GM13976 (cell line): ENCODE measurements at places on chromosomes 4 and X.

DNA sequence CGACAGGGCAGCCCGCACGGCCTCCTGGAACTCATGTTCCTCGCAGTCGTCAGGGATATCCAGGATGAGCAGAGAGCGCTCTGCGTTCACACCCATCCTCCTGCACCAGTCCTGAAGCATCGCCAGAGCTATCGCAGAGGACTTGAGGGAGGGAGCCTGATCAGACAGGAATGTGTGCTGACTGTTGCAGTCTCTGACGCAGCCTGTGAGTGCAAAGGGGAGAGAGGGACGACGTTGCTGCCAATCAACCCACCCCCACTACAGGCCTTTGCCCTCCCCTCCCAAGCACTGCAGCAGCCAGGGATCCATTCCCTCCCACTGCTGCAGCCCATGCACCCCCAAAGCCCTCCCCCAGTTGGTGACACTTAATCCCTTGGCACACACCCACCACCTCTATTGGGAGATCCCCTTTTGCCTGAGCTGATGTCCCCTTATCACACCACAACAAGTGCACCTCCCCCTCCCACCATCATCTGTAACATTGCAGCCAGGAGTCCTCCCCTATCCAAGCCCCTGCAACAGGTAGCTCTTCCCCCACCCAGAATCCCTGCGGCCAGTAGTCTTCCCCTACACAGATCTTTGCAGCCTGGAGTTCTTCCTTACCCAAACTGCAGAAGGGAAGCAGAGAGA lies 897 bp downstream of the PNMA6F start:
- DNase-seq: no peak

- DNase-seq: no peak
Observed at GRCh38 chr4:186704057-186704456, 19.6 kb downstream of the FAT1 start.

DNA sequence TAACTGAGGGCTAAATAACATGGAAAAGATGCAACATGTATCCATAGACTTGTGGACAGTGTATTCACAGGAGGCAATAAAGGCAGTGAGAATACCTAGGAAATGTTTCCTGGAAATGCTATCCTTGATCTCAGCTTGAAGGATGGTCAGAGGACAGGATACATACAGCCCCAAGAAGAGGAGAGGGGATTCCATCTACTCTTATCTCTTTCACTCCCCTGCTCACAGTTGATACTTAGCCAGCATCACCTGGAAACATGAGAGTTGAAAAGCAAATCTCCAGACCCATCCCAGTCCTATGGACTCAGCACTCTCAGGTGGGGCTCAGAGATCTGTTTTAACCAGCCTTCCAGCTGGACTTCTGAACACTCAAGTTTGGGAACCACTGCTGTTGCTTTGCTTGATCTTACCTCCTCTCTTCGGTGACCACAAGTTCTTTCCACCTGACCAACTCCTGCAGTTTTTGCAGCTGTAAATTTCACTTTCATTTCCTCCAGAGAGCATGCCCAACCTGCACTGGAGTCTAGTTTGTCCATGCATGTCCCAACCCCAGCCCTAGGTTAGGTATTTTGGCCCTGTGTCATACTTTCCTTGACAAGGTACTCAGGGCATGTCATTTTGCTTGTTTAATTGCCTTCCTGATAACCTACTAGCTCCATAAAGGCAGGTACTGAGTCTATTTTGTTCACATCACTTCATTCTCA lies 10.4 kb downstream of the RELL1 start:
- DNase-seq: peak; percentile 50

- no peak for DNase-seq
Observed at GRCh38 chrX:112577146-112577545, 102.6 kb downstream of the LHFPL1 start.

GRCh38 chrX:122703762-122704161 lies 480.3 kb upstream of the GRIA3 start:
- DNase-seq: no peak

- DNase-seq: no peak
Observed at GRCh38 chr4:112118742-112119352, 26.4 kb upstream of the FAM241A start.

- DNase-seq: no peak
Observed at GRCh38 chr4:13289391-13289790, 194.7 kb downstream of the RAB28 start.

DNA sequence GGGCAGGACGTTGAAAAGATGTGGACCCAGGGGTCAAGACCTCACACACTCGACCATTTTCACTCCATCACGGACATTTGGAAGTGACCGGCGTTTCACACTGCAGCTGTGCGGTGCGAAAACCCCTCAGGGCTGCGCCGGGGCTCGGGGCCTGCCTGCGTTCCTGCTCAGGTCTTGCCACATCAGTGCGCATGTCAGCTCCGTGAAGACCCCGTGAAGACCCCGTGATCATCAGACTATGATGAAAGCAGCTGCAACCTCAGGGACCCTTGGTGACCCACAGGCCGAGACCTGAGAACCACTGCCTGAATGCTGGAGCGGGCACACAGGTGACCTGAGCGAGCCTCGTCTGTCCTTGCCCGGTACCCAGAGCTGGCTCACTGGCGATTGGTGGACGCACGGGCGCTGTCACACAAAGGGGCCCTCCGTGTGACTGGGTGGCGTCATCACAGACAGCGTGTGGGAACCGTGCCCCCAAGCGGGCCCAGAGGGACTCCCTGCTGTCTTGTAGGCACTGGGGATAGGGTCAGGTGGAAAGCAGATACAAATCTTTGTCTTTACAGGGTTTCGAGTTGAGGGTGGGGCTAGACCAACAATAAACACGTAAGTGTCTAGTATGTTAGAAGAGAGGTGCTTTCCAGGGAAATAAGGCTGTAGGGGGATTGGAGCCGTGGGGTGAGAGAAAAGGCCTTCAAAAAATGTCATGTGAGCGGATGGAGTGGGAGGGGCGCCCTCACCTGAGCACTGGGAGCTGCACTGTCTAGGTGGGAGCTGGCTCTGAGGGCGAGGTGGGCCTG lies 12.7 kb downstream of the MSANTD1 start:
- DNase-seq: no peak

DNA sequence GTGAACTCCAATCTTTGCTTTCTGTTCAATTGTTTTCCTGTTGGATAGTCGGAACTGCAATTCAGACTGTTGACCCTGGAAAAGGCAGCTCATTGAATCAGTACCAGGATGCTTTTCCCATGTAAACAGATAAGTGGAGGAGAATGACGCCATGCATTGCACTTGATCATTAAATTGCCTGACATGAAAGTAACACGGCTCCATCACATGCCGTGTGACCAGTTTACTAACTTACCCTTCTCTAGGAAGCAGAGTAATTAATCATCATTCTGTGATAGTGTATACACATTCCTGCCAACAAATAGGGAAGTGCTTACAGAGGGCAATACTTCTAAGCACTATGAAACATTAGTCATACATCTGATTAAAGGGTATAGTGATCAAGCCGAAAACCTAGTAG lies 101.4 kb downstream of the PPARGC1A start:
- DNase-seq: no peak

DNA sequence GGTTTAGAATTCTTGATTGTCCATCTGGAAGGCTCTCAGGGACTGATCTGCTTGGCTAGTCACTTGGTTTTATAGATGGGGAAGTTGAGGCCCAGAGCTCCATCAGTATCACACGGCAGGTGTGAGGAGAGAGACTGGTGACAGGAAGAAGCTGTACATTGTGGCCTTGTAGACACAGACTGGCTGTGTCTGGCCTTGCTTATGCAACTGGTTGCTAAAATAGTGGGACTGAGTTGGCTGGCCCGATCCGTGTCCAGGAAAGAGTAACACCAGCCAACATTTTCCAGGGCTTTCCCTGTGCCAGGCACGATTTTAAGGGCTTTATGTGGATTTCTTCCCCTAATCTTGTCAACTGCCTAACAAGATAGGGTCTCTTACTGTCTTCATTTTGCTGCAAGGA lies 2.8 kb downstream of the TBC1D14 start:
- DNase-seq: no peak

- DNase-seq: no peak
Observed at GRCh38 chrX:19121466-19121865, 802 bp downstream of the ADGRG2 start.

DNA sequence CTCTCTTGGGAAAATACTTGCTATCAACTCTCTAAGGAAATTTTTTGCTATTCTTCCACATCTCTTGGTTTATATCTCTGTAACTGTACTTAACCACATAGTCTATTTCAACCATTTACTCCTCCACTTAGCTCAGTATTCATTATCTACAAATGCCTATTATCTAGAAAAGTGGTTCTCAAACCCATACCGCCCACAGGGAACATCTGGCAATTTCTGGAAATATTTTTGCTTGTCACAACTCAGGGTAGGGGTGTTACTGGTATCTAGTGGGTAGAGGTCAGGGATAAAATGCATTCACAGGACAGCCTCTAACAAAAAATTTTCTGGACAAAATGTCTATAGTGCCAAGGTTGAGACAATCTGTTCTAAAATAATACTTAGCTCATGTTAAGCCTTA lies 14.4 kb downstream of the ATRX start:
- DNase-seq: no peak

GRCh38 chr4:184289179-184289535 lies 71.5 kb upstream of the ENPP6 start:
- no peak for DNase-seq

DNA sequence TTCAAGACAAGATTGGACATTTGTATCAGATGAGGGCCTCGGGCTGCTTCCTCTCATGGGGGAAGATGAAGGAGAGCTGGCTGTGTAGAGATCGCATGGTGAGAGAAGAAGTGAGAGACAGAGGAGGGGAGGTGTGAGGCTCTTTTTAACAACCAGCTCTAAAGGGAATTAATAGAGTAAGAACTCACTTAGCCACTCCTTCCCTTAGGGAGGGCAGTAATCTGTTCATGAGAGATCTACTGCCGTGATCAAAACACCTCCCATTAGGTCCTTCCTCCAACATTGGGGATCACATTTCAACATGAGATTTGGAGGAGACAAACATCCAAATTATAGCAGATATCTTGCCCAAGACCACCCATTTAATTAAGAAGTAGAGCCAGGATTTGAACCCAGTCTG lies 97.0 kb downstream of the ARX start:
- no peak for DNase-seq

- DNase-seq: no peak
Observed at GRCh38 chr4:61397174-61397573, 197.0 kb downstream of the ADGRL3 start.

GRCh38 chrX:5640071-5640470 lies 588.6 kb downstream of the NLGN4X start:
- DNase-seq: no peak

DNA sequence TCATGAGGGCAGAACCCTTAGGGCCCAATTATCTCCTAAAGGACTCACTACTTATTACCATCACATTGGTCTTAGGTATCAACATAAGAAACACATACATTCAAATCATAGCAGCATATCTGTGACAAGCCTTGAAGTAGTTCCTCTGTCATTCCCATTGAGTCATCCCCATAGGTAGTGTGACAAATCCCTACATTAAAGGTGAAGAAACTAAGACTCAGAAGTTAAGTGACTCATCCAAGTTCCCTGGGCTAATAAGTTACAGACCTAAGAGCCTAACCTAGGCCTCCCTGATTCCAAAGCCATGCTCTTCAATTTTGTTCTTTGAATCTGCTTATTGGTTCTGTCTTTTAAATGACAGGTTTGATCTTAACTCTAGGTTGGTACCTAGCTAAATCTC lies 58.2 kb downstream of the CD38 start:
- no peak for DNase-seq

GRCh38 chrX:108036298-108036973 lies 8.4 kb upstream of the VSIG1 start:
- DNase-seq: no peak

DNA sequence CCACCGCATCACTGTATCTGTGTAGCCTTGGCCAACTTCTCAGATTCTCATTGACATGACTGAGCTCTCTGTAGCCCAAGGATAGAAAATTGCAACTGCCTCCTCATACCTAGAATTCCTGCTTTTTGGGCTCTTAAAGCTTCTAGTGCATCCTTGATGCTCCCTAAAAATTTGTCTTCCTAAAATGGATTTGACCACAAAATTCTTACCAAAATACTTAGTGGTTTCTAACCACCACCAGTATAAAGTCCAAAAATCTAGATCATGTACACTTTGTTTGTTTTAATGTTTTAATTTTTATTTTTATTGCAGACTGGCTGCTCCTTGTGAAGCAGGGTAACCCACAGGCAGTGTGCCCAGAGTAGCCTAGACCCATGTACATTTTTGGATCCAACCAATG lies 75.5 kb downstream of the TBC1D9 start:
- no peak for DNase-seq

DNA sequence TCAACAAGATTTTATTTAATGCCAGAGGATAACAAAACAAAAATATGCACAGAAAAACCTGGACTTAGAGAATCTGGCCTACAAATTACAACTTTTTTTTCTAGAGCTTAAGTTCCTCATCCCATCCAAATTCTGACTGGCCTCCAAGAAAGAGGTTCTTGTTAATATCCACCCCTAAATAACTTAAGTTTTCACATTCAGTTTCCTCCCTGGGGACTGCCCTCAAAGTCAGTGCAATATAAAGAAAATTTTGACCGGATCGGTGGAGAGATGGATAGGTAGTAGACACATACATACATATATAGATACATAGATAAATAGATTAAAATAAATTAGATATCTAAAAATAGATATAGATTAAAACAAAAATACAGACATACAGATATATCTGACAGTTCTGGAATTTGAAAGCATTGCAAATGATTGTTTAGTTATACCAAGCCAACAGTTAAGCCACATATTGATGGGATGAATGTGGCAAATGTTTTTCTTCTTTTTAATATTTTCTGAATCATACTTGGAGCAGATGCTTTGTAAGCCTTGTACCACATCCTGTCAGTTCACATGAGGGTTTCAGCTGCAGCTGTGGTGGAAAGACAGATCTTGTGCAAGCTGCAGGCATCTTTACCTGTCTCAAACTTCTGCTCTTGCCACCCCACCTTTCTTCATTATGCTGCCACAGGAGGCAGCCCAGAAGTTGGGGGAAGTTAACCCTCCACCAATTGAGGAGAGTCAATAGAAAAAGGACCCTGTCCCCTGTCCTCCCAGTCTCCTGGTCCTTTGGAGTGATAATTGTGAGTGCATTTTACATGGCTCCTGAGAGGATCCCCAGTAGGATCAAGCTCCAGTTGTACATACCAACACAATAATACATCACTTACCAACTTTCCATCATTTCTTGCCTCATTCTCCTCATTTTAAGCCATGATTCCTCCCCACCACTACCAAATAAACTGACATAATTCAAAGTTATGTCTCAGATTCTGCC lies 58.5 kb upstream of the PRDM8 start:
- no peak for DNase-seq
